KBM-7 (cell line): ENCODE measurements at places on chromosomes 6 and 20.
A peak's percentile ranks its signal among the peaks of the same experiment; 100 is the strongest.

DNA sequence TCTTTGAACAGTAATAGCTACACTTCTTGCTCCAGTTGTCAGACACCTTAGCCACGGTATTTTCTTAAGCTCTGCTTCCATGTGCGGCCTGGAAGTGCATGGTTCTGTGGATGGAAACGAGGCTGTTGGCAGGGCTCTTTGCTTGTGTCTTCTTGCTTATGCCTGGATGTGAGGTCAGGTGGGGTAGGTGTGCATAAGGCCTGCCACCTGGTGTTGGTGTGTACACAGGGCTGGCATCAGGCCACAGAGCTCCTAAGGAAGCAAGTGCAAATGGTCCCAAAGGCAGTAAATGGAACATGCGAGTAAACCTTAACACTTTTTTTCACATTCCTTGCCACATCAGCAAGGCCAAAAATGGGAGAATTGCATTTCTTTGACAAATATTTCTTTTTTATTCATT lies 158.1 kb upstream of the GMDS start:
- DNase-seq, result no peak

GRCh38 chr6:130394246-130394645 lies 28.4 kb downstream of the TMEM200A start:
- DNase-seq, result no peak

DNA sequence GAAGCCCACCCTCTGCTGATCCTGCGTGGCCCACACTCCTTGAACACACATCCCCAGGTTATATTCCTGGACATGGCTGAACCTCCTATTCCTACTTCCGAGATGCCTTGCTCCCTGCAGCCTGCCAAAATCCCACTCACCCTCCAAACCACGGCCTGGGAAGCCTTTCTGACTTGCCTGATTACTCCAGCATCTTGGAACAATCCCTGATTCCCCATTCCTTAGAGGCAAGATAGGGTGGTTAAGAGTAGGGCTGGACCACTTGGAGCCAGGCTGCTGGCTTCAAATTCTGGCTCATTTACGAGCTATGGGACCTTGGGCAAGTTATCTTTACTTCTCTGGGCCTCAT lies 45.9 kb upstream of the CDH22 start:
- no peak for DNase-seq

DNA sequence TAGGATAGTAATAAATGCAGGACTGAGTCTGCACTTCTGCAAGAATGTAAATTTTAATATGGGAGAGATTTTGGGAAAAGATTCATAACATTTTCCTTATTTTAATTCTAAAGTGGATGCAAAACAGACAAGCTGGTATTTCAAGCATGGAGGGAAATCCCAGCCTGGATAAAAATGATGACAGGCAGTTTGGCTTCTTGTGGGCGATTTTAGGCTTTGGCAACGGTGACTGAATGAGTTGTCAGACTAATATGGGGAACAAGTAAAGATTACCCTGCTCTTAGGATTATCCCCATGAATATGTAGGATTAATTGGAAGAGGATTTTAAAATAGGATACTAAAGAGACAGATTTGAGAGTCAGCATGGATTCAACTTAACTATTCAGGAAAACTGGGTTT lies 21.0 kb downstream of the OGFRL1 start:
- DNase-seq, result no peak

GRCh38 chr6:142926494-142927270 lies 18.3 kb downstream of the HIVEP2 start:
- DNase-seq, result peak; percentile 53

GRCh38 chr20:52448513-52449232 lies 257.1 kb upstream of the ZFP64 start:
- DNase-seq, result no peak

DNA sequence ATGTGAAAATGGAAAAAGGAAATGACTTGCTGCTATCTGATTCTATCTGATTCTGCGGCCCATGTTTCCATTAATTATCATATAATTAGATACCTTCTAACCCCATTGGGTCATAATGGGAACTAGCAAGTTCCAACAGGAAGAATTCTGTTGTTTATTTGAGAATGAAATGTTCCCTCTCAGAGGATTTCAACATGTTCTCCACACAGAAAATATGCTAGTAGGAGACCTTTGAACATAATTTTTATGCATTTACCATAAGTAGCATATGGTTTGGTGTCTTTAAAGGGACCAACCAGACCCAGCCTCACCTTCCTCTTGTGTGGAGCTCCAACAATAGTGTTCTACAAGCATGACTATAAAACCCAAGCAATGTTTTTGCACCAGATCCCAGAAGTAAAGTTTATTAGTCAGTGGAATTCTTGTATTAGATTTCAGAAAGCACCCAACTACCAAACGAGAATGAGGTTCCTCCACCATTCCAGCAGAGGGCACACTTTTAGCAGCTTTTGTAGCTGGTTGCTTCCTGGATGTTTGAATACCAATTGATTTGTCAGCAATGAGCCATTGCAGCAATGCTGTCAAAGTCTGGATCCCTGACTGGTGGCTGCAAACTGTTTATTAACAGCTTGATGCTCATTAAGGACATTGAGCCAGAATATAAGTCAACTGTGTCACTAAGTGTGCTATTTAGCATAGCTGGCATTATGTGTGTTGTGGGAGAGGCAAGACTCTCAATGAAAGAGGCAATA lies 143.6 kb upstream of the GJE1 start:
- peak; percentile 38 for DNase-seq

DNA sequence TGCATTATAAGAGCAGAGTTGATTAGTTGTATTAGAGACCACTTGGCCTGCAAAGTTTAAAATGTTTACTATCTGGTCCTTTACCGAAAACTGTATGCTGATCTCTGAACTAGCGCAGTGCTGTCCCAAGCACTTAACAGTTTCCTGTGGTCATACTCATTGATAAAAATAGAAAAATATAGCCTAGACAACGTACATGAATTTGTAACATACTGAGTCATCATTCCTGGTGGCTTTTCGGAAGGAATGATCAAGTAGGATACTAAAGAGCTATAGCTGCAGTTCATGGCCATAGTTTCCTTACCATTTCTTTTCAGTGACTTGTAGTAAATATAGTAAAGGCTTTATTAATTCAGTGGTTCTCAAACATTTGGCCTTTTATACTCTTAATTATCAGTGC lies 18.4 kb downstream of the TTK start:
- DNase-seq, result no peak

GRCh38 chr6:3278691-3279090 lies 19.9 kb downstream of the PSMG4 start:
- no peak for DNase-seq

DNA sequence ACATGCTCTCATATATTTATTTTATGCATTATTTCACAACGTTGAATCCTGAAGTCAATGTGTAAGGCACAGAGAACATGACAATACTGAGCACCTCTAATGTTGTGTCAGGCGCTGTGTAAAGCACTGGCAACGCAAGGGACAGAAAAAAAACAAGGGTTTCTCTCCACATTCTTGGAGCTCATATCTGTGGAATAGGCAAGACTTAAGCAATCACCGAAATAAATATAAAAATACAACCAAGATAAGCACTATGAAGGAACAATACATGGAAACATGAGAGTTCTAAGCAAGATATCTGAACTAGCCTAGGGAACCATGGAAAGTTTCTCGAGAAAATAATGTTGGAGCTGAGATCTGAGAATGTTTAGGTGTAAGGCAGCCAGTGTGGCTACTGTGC lies 1.7 kb upstream of the DST start:
- DNase-seq, result no peak

DNA sequence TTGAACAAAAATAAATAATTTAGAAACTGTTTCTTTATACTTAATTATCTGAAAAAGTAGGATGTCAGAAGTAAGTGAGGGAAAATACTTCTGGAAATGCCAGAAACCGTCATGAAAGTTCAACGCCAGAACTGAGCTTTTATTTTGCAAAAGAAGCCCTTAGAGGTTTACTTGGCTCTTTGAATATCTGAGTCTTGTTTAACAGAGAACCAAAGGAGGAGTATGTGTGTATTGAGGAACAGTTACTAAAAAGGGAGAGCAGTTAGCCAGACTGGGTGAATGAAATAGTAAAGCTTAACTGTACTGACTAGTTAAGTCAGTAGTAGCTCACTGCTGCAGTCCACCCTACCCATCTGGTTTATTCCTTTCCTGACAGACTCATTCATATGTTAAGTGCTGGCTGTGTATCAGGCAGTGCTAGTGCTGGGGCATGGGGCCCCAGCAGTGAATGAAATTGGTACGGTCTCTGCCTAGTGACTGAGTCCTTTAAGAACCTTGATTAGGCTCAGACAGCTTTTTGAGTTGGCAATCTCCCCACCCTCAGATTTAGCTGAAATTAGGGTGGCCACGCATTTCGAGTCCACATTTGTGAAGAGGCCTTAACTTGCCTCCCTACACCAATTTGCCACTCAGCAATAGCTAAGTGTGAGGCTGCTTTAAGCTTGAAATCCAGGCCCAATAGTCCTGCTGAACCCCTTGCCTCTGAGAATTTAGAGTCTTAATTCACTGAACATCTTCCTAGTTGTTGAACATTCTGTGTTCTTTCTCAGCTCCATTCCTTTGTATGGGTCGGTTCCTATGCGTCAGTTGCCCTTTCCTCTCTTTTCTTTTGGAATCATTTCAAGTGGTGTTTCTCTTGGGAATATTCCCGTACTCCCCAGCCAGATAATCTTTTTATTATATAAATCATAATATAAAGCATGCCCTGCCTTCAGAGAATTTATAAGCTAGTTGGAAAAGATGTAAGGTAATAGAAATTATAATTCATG lies 20.2 kb downstream of the MAP3K4 start:
- DNase-seq, result no peak

GRCh38 chr6:162940426-162940825 lies 212.7 kb downstream of the PACRG start:
- DNase-seq, result no peak

GRCh38 chr6:10861086-10861485 lies 20.8 kb downstream of the GCM2 start:
- no peak for DNase-seq
